Heart right ventricle (tissue), 16 donors: ENCODE measurements at places on chromosomes 2 and 18. TPM values are rescaled to one million over a fixed set of nuclear protein-coding genes. Genes with fewer than 3 reads are reported as not detected.

CRYGD gene
- not detected for total RNA-seq

GNLY gene
- total RNA-seq = 3.5 TPM

PSMA8 gene
- total RNA-seq = not detected

DNA sequence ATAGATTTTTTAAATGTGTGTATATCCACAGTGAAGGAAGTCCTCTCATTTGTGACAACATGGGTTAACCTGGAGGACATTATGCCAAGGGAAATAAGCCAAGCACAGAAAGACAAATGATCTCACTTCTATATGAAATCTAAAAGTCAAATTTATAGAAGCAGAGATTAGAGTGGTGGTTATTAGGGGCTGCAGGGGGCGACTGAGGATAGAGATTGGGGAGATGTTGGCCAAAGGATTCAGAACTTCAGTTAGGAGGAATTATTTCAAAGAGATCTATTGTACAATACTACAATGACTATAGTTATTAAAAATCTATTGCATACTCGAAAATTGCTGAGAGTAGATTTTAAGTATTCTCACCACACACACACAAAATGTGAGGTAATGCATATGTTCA, 252.4 kb upstream of the SLC39A10 start:
- H3K36me3 ChIP-seq = no peaks in the 10 kb centered on the region
- no peaks in the 10 kb centered on the region for H3K4me1 ChIP-seq
- DNase-seq = no peak
- no peak overlapping the region for H3K27ac ChIP-seq
- no peak overlapping the region for H3K4me3 ChIP-seq

DNA sequence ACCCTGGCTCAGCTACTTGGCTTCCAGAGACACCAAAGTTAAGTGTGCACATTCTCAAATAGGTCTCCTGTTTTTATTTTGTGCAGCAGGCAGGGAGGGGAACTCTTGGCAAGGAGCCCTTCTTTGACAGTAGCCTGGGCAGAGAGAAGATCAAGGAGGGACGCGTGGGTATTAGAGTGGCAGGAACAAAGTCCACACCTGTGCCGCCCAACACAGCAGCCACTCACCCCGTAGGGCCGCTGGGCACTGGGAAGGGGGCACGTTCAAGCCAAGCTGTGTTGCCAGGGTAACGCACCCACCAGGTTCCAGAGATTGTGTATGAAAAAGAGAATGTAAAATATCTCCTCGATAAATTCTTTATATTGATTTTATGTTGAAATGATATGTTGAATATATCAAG, 229.3 kb upstream of the AGAP1 start:
- no peaks in the 10 kb centered on the region for H3K36me3 ChIP-seq
- no peak for DNase-seq
- H3K27ac ChIP-seq = peak overlapping the region; percentile 72
- peaks cover 18% of the 10 kb centered on the region for H3K27me3 ChIP-seq

GRCh38 chr2:119234021-119235019, 10.7 kb downstream of the STEAP3 start:
- H3K27me3 ChIP-seq = no peaks in the 10 kb centered on the region
- H3K36me3 ChIP-seq = no peaks in the 10 kb centered on the region
- H3K4me1 ChIP-seq = no peaks in the 10 kb centered on the region
- no peak overlapping the region for H3K4me3 ChIP-seq
- DNase-seq = no peak

- peak within 1 kb of the TSS; percentile 42 for H3K4me3 ChIP-seq
- peak; percentile 24 for DNase-seq
- no peaks in the 10 kb centered on the region for H3K4me1 ChIP-seq
- H3K36me3 ChIP-seq = no peaks in the 10 kb centered on the region
Observed at GRCh38 chr2:79512442-79513401, at the start of gene CTNNA2. Gene CTNNA2, plus strand, starts transcription at chr2:79513051.

- no peak overlapping the region for H3K4me3 ChIP-seq
- DNase-seq = no peak
- H3K27me3 ChIP-seq = no peaks in the 10 kb centered on the region
- H3K27ac ChIP-seq = no peak overlapping the region
- peaks cover 13% of the 10 kb centered on the region for H3K4me1 ChIP-seq
Observed at GRCh38 chr18:59570796-59571195, 126.4 kb downstream of the CCBE1 start.

DNA sequence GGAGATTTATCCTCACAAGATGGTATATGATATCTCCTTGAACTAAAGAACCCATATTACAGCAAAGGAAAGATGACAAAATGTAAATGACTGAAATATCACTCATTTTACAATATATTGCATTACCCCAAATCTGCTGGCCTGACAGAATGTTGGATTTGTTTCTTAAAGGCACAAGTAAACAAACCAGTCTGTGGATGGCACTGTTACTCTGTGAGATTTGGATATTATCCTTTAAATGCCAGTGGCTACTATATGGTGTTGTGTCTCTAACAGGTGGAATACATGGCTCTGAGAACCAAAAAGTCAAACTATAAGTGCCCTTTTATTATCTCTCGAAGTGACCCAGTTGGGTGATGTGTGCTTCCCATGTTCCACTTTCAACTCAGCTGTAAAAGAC, 125.7 kb downstream of the PDE1A start:
- no peaks in the 10 kb centered on the region for H3K27me3 ChIP-seq
- H3K36me3 ChIP-seq = no peaks in the 10 kb centered on the region
- DNase-seq = no peak
- peaks cover 4% of the 10 kb centered on the region for H3K4me1 ChIP-seq

DNA sequence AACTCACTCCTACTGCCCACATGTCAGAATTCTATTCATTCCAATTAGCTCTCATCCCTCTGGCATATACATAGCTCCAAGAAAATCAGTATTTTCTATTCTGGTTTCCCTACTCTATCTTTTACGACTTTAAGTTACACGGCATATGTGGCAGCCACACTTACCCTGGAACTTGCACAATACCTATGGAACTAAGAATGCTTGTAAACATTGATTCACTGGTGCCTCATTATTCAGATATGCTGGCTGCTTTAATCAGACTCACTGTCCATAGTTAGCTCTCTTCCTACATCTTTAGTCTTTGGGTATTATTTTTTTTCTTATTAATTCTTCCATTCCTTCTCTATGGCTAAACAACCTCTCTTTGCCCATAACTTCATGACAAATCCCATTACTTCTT, 1519.9 kb upstream of the ACVR2A start:
- H3K27me3 ChIP-seq = no peaks in the 10 kb centered on the region
- no peaks in the 10 kb centered on the region for H3K4me1 ChIP-seq
- H3K36me3 ChIP-seq = no peaks in the 10 kb centered on the region
- no peak overlapping the region for H3K4me3 ChIP-seq
- no peak overlapping the region for H3K27ac ChIP-seq
- DNase-seq = no peak

DNA sequence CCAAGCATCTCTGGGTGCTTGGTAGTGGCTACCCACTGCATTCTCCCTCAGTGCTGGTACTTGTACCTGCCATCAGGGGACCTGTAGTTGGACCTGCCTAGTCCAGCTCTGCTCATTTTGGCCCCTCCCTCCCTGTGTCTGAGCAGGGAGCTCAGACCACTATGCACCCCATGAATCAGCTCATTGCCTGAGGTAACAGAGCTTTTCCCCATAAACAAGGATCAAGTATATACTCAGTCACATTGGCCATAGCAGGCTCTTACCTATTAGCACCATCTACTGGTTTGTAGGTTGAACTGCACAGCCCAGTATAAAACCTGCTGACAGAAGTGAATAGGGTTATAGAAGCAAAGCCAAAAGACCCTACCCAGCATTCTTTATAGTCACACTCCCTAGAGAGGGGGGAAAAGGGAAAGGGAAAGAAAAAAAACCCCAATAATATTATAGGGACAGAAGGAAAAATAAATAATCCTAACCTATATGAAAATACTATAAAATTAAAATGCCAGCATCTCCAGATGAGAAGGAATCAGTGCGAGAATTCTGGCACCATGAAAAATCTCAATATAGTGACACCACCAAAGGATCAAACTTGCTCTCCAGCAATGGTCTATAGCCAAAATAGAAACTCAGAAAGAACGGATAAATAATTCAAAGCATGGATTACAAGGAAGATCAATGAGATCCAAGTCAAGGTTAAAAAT, 6.9 kb upstream of the FLACC1 start:
- no peak for DNase-seq
- H3K4me3 ChIP-seq = no peak overlapping the region
- no peak overlapping the region for H3K27ac ChIP-seq
- H3K27me3 ChIP-seq = no peaks in the 10 kb centered on the region

DNA sequence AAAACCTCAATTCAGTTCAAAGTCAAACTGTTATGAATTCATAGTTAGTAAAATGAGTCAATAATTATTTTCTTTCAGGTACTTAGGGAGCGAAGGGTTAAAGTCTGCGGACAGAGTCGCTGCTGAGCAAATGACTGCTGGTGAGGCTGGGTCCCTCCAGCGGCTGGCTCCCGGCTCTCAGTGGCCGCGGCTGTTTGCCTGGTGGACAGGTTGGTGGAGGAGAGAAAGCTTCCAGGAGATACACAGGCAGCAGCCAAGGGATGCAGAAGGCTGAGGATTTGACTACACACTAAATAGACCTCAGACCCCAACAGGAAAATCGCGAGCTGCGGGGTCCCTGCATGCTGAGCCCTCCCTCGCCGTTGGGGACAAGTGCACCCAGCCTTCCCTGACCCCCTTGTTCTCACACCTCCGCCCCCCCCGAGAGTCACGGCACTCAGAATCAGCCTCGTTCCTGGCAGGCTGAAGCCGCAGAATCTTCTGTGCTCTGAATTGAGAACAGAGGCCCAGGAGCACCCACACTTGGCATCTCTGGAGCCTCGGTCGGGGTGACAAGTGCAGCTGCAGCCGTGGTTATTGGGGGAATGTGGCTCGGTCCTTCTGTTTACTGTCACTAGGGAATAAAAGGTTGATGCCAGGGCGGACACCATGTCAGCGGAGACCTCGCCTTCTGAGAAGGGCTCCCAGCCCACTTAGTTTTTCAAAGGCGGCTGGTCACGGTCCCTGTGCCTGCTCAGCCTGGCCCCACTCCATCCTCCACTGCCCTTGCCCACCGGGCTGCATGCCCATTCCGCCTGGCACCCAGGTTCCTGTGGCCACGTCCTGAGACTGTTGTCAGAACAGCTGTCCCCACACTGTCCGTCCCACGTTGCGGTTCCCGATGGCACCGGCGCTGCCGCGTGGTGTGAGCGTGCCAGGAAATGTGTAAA, 74.0 kb downstream of the SLC66A2 start:
- no peak overlapping the region for H3K27ac ChIP-seq
- H3K4me3 ChIP-seq = no peak overlapping the region
- no peaks in the 10 kb centered on the region for H3K4me1 ChIP-seq

DNA sequence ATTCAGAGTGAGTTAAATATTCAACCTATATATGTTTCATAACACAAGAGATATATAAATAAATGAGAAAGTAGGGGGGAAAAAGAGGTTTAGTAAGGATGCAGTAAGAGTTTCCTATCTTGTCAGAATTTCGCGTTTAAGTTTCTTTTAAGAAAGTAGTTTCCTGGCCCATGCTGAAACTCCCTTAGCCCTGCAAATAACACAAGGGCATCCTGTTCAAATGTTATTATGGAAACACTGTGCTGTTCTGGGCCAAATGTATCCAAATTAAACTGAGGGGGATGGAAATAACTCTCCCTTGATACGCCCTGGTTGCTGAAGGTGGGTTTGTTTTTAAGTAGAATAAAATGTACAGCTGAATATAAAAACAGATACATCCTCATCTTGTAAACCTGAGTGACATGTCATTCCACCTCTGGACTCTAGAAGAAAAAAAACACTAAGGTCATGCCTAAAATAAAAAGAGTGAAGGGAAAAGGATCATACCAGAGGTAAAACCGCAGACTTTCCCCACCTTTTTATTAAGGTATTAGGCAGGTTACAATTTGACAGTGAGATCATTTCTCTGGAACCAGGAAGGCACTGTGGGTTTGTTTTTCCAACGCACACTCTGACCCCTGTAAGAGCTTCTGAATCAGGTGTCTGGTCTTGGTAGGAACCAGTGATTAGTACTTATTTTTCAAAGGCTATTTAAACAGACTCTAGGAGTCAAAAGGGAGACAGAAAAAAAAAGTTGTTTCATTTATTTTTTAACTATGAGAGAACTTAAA, 16.7 kb downstream of the BCL2 start:
- no peak for DNase-seq
- H3K4me1 ChIP-seq = peaks cover 70% of the 10 kb centered on the region
- no peaks in the 10 kb centered on the region for H3K36me3 ChIP-seq
- H3K4me3 ChIP-seq = no peak overlapping the region
- H3K27me3 ChIP-seq = no peaks in the 10 kb centered on the region
- H3K27ac ChIP-seq = no peak overlapping the region

- H3K4me1 ChIP-seq = peaks cover 35% of the 10 kb centered on the region
- DNase-seq = no peak
- no peak overlapping the region for H3K4me3 ChIP-seq
- H3K36me3 ChIP-seq = no peaks in the 10 kb centered on the region
Observed at GRCh38 chr18:13288509-13289133, 70.1 kb downstream of the LDLRAD4 start.

DNA sequence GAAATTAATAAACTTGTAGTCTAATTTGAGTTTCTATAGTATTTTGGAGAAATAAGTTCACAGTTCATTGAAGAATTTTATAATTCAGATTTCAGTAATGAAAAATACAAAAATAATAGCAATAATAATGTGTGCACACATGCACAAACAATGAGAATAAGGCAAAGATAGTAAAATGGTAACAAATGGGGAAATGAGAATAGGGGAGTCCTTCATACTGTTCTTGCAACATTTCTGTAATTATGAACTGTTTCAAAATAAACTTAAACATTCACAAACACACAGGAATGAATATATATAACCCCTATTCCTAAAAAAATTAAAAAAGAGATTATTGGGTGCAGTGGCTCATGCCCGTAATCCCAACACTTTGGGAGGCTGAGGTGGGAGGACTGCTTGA, 63.9 kb downstream of the SPRED2 start:
- H3K27ac ChIP-seq = no peak overlapping the region
- DNase-seq = no peak
- peaks cover 69% of the 10 kb centered on the region for H3K4me1 ChIP-seq
- H3K36me3 ChIP-seq = no peaks in the 10 kb centered on the region
- H3K27me3 ChIP-seq = no peaks in the 10 kb centered on the region

DNA sequence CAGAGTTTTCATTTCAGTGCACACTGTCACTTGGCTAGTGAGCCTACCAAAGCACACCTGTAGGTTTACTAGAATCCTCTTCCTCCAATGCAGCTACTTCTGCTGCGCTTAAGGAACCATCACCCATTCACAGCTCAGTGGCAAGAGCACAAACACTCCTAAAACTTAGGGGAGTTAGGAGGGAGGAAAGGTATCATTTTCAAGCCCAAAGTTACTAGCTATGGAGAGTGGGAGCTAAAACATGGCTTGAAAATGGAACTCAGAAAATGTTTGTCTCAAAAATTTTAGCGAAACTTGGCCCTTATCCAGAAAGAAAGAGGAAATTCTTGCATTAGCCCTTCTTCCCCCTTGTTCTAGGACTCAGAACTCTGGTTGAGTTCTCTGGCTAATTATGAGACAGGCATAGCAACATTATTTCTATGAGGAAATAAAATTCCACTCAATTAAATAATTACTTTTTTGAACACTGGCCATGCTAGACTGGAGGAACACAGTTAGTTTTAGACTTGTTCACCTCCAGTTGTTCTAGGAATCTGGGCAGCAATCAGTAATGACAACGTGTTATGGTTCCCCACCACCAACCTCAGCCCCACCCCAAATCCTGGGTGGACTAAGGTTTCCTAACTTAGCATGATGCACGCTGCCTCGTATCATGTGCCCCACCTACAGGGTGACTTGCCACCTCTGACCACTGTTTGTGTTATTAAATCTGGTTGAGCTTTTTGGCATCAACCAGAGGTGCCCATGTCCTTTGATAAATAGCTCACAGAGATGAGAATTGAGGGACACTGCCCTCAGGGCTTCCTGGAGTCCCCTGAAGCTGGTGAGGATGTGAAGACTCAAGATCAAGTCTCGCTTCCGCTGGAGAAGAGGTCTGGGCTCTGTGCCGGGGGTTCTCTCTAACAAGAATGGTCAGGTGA, 32.8 kb downstream of the LPIN2 start:
- peak overlapping the region; percentile 7 for H3K27ac ChIP-seq
- peaks cover 79% of the 10 kb centered on the region for H3K4me1 ChIP-seq
- no peak overlapping the region for H3K4me3 ChIP-seq
- H3K27me3 ChIP-seq = no peaks in the 10 kb centered on the region
- no peaks in the 10 kb centered on the region for H3K36me3 ChIP-seq
